Activated CD8-positive, alpha-beta memory T cell treated with anti-CD3 and anti-CD28 coated beads for 4 hours (primary cell): ENCODE measurements at places on chromosomes 2 and 18.

DNA sequence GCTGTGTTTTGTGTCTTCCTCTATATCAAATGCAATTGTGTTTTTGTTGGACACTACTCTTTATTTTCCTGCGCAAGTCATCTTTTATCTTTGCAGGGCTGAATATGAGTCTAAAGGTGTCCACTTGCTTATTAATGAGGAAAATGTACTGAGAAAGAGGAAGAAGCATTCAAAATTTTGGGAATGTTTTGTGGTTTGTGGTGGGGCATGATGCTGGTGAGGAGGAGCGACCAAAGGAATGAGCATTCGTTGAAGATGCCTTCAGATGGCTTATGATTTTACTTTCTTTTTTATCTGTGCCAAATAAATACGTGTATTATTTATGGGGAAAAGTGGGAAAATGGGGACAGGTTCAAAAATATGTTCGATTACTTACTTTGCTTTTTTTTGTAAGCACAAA is 63.9 kb upstream of the SMIM21 start:
- no peak for DNase-seq

DNA sequence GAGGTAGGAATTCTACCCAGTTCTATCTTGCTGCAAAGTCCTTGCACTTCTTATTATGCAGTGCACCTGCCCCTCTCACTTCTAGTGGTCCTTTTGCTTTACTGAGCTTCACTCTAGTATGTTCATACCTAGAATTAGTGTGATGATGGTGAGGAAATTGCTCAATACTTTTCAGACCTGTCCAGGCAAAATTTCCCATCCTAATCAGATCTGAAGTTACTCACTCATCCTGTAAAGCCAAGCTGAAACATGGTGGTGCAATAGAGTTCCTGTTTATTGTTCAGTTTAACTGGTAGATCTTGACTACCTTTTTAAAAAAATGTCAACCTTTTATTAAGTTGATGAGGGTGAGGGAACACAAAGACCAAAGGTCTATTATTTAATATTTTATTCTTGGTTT is 12.6 kb upstream of the FIGN start:
- no peak for DNase-seq

DNA sequence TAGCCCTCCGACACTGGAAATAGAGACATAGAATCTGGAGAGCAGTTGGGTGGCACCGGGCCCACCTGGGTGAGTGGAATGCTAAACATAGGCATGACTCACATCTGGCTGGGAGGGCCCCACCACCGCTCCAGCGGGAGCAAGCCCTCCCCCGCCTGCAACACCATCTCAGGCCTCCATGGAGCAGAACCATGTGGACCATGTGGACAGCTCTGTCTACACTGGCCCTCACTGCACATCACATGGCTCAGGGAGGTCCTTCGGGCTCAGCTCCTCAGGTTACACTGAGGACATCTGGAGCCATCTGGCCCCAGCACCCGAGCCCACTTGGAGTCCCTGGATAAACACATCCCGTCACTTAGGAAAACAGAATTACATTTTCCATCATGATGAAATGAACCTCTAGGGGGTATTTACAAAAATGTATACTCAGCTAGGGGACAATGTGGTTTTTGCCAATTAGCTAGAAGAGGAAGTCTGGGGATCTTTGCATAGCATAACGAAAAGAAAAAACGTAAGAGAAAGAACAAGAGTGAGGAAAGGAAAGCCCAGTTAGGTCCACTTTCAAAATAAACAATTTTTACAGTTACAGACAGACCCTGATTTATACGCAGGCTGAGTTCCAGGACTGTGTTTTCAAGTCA is 30.7 kb upstream of the MLPH start:
- no peak for DNase-seq

DNA sequence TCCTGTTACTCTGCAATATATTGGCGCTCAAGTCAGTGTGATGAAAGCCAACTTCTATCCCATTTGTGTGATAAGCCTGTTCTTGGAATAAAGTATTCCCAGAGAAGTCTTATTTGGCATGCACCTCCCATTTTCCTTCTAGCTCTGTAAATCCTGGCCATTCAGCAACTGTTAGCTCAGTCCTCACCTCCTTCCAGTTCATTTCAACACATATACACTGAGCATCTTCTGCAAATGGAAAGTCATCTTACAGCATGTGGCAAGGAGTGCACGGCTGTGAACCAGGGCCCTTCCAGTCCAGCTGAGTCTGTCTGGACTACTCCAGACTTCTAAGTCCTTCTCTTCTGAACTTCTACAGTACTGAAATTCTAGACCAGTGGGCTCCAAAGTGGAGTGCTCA is 53.1 kb downstream of the SPATS2L start:
- no peak for DNase-seq

- DNase-seq: no peak
Observed at GRCh38 chr2:55511508-55512124, 7.9 kb upstream of the CFAP36 start.

GRCh38 chr18:79458131-79458838 is 62.6 kb downstream of the NFATC1 start:
- DNase-seq: no peak

GRCh38 chr2:168039881-168040280 is 207.5 kb downstream of the STK39 start:
- DNase-seq: no peak

- no peak for DNase-seq
Observed at GRCh38 chr2:23023722-23024121, 361.3 kb upstream of the KLHL29 start.

DNA sequence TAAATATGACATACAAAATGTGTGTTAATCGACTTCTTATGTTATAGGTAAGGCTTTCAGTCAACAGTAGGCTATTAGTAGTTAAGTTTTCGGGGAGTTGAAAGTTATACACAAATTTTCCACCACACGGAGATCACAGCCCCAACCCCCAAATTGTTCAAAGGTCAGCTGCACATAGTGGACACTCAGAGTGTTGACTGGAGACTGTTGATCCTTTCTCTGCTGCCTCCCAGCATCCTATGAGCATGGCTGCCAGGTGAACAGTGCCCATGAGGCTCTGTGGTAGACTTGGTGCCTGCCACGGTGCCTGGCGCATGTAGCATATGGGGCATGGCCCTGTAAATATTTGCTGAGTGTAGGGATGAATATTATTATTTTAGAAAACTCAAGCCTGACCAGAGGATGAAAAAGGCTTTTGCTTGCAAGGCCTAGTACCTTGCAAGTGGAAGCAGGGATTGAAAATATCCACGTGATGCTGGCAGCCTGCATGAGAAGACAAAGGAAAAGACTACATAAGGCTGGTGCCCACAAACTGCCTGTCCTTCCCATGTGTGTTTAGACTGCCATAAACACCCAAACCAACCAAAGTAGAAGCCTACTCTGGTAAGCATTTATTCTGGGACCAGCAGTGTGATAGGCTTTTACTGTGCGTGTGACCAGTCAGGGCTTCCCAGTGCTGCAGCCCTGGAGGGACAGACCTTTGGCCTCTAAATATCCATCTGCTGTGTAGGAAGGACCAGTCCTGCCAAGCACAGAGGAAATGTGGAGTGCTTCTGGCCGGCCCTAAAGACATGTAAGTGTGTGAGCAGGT is 226.1 kb downstream of the LDLRAD4 start:
- DNase-seq: no peak

GRCh38 chr2:30437809-30438548 is 9.1 kb upstream of the LCLAT1 start:
- DNase-seq: no peak

GRCh38 chr2:233689501-233689900 is 3.2 kb upstream of the UGT1A6 start:
- no peak for DNase-seq

- DNase-seq: no peak
Observed at GRCh38 chr18:57794951-57795728, 8.0 kb downstream of the ATP8B1 start.

GRCh38 chr2:105546628-105546974 is 147.8 kb upstream of the FHL2 start:
- no peak for DNase-seq

DNA sequence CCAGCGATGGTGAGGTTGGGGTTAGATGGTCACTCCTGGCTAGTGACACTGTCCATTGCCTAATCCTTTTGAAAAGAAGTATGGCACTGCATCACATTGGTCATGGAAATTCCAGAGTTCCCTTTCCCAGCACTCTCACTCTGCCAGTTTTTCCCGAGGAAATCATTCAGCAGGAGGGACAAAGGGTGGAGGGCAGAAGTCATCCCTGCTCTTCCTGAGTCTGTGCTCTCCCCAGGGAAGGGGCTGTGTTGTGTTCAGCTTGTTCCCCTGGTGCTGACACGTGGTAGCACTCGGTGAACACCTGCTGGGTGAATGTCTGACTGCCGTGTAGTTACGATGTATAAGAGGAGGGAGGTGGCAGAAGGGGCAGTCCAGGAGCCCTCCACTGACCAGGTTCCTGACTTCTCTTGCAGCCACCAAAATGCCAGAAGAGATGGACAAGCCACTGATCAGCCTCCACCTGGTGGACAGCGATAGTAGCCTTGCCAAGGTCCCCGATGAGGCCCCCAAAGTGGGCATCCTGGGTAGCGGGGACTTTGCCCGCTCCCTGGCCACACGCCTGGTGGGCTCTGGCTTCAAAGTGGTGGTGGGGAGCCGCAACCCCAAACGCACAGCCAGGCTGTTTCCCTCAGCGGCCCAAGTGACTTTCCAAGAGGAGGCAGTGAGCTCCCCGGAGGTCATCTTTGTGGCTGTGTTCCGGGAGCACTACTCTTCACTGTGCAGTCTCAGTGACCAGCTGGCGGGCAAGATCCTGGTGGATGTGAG is 21.6 kb downstream of the STEAP3 start:
- no peak for DNase-seq

GRCh38 chr2:26704441-26704977 is 12.0 kb downstream of the KCNK3 start:
- DNase-seq: no peak

GRCh38 chr18:9734189-9734588 is 26.1 kb downstream of the RAB31 start:
- DNase-seq: no peak

DNA sequence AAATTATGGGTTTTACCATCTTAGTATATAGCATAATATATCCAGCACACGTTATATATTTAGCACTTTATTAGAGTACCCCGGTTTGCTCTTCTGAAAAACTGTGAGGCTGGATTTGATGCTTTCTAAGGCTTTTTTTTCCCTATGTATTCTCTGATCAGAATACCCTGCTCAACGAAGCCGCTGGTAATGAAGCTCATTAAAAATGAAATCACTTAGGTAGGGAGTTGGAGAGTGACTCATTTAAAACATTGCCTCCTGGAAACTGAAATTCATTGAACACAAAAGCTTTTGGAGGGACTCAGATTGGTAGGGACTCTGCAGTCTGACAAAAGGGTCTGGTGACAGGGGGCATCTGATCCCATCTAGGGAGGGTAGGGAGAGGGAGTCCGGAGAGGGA is 365.4 kb upstream of the MEX3C start:
- no peak for DNase-seq

- DNase-seq: no peak
Observed at GRCh38 chr2:69804416-69804815, 25.0 kb upstream of the GMCL1 start.

- DNase-seq: no peak
Observed at GRCh38 chr2:86298411-86299390, 38.7 kb downstream of the REEP1 start.

- no peak for DNase-seq
Observed at GRCh38 chr18:31302991-31303390, 15.0 kb upstream of the DSG1 start.

- no peak for DNase-seq
Observed at GRCh38 chr2:201779901-201780673, 646 bp downstream of the ALS2 start.

GRCh38 chr2:230327418-230328154 is 593 bp downstream of the SP140L start:
- no peak for DNase-seq

GRCh38 chr18:46723856-46724415 is 32.9 kb downstream of the ST8SIA5 start:
- no peak for DNase-seq

DNA sequence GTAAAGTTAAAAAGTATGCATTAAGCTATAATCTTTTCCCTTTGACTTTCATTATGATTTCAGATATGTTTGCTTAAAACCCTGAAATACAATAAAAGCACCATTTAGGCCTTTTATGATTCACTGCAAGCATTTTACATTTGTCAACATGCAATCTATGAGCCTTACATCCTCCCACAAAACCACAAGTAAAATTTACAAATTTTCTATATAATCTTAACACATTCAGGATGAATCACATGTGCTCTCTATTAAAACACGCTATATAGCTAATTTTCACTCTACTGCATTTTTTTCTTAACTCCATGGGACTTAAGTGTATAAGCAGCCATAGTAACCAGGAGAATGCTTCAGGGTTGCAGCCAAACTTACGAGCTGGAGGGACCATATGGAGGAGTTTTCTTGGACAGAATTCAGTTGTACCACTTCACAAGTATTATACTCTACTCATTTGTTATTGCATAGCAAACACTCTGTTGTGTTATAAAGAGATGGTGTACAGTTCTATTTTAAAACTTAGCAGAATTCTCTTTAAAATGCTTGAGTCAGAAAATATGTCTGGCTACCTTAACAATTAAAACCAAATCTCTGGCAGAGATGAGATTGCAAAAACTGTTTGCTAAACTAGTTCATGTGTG is 293.2 kb downstream of the ALK start:
- no peak for DNase-seq

DNA sequence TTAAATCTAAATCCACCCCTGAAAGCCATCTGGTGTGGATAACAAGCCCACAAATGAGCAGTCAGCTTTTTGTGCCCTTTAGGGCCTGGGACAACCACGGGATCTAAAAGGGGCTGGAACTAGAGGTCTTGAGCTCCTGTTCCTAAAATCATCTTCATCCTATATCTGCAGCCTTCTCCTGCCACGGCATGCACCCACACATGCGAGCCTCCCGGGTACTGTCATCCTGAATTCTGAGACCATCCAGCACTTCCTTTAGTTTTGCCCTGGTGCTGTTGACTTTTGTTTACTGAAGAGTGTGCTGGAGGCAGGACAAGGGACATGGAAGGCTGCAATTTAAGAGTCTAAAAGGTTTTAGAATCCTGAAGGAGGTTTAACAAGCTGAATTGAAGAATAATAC is 183.2 kb downstream of the FAM210A start:
- DNase-seq: no peak

DNA sequence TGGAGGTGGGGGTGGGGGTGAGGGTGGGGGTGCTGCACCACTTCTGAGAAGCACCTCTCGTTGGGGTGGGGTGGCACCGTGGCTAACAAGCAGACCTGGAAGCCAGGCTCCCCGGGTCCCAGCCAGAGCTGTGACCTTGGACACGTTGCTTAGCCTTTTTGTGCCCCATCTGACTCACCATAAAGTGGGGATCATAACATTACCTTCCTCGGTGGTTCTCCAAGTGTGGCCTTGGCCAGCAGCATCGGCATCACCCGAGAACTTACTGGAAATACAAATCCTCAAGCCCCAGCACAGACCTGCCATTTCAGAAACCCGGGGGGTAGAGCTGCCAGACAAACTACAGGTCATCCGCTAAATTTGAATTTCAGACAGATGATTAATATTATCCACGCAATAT is 58.7 kb upstream of the SLC66A3 start:
- no peak for DNase-seq

DNA sequence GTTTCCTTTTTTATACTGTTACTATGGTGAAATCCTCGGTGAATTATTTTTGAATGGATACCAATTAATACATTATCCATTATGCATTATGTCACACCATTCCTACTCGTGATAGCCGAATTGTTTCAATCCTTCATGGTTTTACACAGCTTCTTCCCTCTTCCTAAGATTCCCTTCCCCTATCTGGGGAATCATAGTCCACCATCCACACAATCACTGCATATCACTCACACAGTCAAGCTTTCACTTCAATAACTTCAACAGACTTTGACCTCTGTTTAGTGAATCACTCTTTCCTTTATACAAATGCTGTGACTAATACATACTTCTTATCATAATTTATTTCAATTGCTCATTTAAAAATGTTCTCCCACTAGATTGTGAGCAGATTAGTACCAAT is 1108.1 kb upstream of the LRRTM1 start:
- DNase-seq: no peak
